ENCODE measurements at places on chromosomes 7 and 10.
A peak's percentile ranks its signal among the peaks of the same experiment; 100 is the strongest.

DNA sequence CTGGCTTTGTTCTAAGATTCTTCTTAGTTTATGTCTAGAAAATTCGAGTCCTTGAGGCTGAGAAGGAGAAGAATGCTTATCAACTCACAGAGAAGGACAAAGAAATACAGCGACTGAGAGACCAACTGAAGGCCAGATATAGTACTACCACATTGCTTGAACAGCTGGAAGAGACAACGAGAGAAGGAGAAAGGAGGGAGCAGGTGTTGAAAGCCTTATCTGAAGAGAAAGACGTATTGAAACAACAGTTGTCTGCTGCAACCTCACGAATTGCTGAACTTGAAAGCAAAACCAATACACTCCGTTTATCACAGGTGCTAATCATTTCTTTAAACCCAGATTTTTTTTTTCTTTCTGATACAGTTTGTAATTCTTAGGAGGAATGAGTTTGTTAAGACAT lies 6.7 kb downstream of the CEP55 start:
- no peak for DNase-seq

DNA sequence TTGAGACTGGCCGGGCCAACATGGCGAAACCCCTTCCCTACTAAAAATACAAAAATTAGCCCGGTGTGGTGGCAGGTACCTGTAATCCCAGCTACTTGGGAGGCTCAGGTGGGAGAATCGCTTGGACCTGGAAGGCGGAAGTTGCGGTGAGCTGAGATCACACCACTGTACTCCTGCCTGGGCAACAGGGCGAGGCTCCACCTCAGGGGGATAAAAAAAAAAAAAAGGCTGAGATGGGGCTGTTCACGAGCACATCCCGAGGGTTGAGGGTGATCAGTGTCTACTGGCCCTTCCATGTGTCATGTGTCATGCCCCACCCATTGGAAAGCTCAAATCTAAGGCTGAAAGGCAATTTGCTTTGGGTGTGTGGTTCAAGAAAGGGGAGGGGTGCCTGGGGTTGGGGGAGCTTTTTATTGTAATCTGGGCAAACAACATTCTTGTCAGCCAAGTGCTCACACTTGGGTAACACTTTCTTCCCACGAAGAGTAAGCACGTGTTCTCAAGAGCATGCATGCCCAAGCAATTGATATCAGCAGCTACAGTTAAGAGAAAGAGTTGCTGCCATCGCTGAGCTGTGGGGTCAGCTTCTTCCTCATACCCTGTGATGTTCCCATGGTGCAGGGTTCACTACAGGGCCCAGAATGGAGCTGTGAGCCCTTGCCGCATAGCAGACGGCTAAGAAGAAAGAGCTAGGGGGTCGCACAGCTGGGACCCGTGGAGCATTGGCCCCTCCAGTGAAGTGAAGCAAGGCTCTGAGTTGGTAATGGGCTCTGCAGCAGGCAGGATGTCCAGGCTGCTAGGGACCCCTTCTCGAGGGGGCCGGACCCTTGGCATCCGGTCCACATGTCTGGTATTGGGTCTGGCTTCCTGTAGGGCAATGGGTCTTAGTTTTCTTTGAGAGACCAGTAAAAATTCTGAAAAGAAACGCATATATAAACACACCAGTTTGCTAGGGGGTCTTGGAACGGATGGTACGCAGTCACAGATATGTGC lies 9.9 kb upstream of the ACSL5 start:
- no peak for DNase-seq

DNA sequence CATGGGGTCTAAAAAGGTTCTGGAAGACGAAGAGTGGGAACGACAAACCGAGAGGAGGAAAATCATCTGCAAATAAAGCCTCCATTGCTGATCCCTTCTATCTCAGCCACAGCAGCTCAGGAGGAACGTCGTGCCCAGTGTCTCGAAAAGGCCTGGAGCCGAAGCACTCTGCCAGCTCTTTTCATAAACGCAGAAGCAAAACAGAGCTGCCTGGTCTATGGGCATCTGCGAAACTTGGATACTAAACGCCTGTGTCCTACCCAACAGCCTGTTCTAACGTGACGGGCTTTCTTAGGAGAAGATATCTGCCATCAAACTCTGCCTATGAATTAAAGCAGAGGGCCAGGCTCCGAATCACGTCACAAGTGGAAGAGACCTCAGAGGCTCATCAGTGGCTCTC lies 68.7 kb downstream of the GNA12 start:
- DNase-seq = peak; percentile 48

DNA sequence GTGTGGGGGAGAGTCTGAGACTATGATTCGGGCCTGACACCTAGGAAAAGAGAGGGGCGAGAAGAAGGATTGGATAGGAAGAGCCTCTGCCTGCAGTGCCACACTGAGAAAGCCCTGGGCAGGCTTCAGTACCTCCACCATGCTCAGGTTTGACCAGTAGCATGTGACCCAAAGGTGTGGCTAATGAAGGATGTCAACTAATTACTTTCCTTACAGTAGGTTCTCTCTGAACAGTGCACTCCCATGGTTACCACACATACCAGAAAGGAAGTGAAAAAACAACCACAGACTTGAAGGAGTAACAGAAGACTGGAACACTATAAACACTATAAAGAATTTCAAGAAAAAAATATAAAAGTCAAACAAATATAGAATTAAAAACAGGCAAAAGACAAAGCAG lies 46.2 kb downstream of the SEM1 start:
- no peak for DNase-seq

GRCh38 chr7:12637328-12637727 lies 50.1 kb upstream of the ARL4A start:
- DNase-seq = no peak

- no peak for DNase-seq
Measured at GRCh38 chr7:130721486-130722277, 12.3 kb downstream of the KLF14 start.

GRCh38 chr7:27151931-27152815 lies at the start of gene HOXA3:
TSS of gene HOXA3 (minus strand) at chr7:27152583. CDS start at chr7:27110640, 41,943 bp downstream.
- DNase-seq = no peak

- DNase-seq = no peak
Measured at GRCh38 chr10:5632446-5632845, 33.9 kb downstream of the ASB13 start.

DNA sequence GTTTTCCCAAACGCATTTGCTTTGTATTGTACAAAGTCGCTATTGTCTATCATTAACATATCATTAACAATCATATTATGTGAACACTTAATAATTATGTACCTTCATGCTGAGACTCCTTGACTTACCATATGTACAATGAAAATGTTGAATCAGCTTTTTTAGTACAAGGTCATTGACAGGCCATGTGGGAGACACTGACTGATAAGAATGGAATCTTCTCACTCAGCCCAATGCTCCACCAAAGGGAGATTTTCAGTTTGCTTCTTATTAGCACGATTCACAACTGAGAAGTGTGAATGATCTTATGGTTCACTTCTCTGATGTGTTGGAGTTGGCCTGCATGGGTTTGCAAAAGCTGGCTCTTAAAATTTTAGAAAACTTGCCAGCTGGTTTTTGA lies 253.5 kb upstream of the TEX47 start:
- DNase-seq = no peak

DNA sequence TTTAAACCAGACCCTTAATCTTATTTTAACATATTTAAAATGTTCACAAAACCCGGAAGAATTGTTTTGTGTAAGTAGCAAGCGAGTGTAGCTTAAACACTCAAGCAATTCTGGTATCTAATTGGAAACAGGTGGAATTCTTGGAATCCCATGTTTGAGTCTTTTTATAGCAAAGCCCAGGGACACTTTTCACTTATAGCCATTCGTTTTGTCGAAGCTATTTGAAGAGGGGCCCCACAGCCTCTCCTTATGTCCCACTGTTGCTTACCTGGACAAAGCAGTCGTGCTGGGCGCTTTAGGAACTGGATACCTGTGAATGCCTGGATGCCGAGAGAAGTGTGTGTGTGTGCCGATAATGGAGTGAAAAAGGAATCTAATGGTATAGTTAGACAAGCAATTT lies 3.3 kb downstream of the CUX1 start:
- no peak for DNase-seq

DNA sequence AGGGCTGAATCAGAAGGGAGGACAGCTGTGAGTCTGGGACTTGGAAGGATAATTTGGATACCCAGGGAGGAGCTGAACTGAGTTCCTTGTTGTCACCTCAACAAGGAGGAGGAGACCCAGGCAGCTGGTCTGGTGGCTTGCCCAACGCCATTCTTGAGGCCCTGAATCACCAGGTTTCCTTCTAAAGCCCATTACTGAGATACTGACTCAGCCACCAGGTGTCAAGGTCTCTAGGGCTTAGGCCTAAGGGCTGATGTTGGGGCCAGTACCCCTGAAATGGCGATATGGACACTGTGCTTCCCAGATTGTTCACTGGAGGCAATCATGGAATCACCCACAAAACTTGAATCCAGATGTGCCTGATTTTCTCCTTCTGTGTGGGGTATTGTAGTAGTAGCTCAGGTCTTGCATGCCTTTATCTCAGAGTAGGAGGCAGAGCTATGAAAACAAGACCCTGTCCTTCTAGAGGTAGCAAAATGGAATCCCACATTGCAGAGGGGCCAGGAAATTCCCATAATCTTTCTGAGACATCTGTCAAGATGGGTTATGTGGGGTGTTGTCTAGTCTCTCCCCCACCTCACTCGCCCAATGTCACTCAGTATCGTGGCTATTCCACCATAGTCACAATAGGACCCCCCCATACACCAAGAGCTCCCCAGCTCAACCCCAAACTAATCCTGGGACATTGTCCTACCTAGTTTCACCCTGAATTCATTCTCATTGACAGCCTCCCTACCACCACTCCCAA lies 1.8 kb upstream of the ATG9B start:
- no peak for DNase-seq

- no peak for DNase-seq
Measured at GRCh38 chr10:17073725-17074540, 55.7 kb downstream of the CUBN start.

DNA sequence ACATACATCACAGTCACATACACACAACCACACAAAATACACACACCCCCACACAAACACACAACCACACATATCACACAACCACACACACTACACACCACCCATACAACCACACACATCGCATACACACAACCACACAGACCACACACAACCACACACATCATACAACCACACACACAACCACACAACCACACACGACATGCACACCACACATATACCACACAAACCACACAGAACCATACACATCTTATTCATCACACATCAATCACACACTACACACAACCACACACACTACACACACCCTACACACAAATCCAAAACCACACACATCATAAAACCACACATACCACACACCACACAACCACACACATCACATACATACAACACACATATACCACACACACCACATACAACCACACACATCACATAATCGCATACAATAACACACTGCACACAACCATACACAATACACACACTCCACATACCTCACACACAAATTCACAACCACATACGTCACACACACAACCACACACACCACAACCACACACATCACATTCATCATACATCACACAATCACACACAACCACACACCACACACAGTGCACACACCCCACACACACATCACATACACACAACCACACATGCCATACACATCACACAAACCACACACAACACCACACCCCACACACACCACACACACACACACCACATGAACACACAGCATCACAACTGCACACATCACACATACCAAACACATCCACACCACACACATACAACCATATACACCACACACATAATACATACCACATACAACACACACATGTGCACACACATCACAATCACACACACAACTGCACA lies 30.4 kb downstream of the GPRIN2 start:
- DNase-seq = no peak

DNA sequence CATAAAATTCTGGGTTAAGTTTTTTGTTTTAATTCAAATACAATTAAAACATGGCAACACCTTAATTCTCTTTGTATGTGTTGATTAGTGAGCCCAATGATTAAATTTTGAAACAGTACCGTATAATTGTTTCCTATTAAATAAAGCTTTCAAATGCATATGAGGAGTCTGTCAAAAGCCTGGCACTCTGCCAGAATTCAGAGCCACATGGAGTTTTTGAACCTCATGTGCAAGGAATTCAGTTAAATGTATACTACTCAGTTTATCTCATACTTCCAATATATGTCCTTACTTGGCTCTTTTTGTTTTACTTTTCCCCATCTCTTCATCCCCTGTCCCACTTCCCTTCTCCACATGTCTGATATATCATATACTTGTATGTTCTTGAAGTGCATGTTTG lies 165.6 kb upstream of the FAM3C start:
- no peak for DNase-seq

DNA sequence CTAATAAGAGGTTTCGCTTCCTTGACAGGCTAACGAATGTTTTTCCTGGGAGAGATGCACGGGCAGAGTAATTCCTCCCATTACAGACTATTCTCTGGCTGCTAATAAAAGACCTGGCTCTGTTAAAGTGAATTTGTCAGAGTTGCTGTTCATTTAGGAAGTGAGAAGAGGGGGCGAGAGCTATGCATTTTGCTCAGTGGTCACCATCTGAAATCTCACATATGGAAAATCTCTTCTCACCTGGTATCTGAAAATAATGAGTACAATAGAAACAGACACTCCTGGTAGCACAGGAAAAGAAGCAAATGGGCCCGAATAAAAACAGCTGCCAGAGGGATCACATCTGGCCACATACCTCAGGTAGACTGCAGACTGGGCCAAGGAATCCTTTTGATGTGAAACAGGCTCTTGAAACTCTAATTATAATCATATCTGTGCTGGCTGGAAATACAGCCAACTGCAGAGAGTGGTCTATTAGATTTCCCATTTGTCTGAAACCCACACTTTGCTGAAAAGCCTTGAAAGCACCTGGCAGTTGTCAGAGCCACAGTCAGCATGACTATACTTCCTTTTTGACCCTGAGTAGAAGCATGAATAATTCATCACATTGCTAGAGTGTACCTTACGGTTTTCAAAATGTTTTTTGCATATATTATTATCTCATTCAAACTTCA lies 33.6 kb downstream of the AOAH start:
- DNase-seq = no peak

GRCh38 chr10:31635415-31636065 lies 293.1 kb downstream of the ARHGAP12 start:
- no peak for DNase-seq

- DNase-seq = no peak
Measured at GRCh38 chr7:127782075-127782474, 130.1 kb downstream of the SND1 start.

DNA sequence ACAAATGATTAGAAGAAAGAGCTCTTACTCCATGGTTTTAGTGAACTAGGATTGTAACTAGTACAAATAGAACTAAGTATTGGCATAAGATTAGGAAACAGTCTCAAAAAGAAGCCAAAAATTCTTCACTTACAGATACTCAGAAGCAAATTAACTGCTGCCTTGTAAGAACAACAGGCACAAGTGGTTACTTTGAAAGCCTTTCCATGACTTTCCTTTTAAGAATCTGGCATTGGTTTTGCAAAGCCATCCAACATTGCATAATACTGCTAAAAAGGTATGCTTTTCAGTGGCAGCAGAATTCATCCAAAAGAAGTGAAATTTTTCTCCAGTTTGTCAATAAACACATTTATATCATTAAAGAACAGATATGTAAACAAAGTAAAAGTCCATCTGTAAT lies 126.8 kb upstream of the ODAD2 start:
- no peak for DNase-seq

DNA sequence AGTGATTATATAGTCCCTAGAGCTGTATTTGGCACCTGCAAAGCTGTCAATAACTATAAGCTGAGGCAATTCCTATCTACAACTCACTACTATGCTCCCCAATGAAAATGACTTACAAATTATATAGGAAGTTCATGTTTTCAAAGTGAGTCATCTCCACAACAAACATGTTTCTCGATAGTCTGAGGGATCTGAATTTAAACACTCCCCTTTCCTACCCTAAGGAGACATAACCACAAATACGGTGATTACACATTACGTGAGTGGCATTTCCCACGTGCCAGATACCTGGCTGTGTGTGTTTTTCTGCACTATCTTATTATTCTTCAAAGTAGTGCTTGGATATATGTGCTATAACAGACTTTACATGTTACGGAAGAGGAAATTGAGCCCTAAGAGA lies 122.5 kb upstream of the C1QL3 start:
- no peak for DNase-seq

Data from anterior cingulate cortex (tissue), 58 donors.